ENCODE measurements at places on chromosomes 4 and X. TPM values are rescaled to one million over a fixed set of nuclear protein-coding genes. Genes with fewer than 3 reads are reported as not detected.

DNA sequence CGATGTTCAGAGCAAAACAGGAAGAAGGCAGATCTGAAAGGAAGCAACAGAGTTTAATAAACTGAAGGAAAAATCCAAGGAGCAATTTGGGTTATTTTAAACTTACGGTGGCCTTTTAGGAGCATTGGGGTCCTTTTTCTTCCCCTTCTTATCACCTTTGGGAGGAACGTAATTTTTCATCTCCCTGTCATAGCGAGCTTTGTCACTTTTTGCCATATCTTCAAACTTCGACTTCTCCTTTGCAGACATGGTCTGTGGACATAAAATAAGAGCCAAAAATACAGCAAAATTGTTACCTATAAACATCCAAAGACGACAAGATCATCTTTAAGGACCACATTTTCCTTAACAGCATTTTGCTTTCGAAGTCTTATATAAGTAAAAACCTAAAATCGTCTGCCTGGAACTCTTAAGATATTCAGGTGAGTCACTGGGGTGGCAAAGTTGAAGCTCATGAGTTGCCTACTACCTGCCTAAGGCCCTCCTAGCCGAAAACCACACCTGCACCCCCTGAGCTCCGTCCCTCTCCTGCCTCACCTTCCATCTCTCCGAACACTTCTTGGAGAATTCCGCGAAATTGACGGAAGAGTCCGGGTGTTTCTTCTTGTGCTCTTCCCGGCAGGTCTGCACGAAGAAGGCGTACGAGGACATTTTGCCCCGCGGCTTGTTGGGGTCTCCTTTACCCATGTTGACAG is 1.0 kb downstream of the HMGB2 start:
- DNase-seq, result no peak

- no peak for DNase-seq
Measured at GRCh38 chr4:99408346-99408745, 26.8 kb downstream of the ADH7 start.

GRCh38 chr4:172822331-172822730 is 346.3 kb upstream of the GALNT7 start:
- DNase-seq, result no peak

- no peak for DNase-seq
Measured at GRCh38 chrX:2700405-2701320, 9.6 kb downstream of the CD99 start.

DNA sequence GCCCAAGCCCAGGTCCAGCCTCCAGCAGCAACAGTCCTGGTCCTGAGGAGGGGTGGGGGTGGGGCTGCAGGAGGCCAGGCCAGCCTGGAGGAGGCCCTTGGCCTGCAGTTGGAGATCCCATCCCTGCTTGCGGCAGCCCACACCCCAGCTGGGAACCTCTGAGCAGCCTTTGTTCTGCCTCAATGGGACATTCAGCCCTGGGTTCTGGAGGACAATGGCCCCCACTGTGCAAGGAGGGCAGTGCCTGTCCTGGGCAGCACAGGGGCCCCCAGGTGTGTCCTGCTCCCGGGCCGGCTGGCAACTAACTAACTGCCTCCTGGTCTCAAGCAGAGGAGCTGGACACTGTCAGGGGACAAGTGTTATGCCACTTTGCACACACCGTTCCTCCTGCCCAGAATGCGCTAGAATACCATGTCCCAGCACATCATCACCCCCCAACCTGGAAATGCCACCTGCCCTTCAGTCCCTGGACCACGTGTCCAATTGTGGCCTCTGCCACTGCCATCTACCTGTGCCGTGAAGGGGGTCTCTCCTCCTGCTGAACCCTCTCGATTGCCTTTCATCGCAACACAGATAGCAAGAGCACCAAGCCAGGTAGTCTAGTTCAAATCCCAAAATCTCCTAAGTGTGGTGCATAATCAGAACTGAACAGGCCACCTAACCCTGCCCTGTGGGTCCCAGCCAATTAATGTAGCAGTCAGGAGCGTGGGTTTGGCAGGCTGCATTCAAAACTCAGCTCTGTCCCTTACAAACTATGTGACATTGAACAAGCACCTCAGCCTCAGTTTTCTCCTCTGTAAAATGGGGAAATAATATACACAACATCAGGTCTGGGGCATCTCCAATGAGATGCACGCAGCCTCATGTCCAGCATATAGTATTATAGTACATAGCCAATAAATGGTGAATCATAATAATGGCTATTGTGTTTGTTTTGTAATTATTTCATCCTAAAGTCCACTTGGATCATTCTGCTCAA is 8.8 kb downstream of the PPP2R2C start:
- no peak for DNase-seq

Gene CSAG3
- 2.2 TPM for total RNA-seq

Gene MBNL3
- total RNA-seq, result 3.5 TPM

Gene NR0B1
- not detected for total RNA-seq

Measured in Daoy (cell line).